ENCODE measurements at places on chromosomes 12 and 14.

GRCh38 chr12:127358888-127359287, 908.1 kb upstream of the TMEM132C start:
- no peak for DNase-seq

- no peak for DNase-seq
Measured at GRCh38 chr14:69696633-69697557, 70.0 kb upstream of the SRSF5 start.

GRCh38 chr14:29896354-29896821, 31.3 kb downstream of the PRKD1 start:
- no peak for DNase-seq

GRCh38 chr12:50776749-50777728, 13.1 kb downstream of the ATF1 start:
- no peak for DNase-seq

GRCh38 chr12:47400266-47400665, 305.6 kb downstream of the RPAP3 start:
- no peak for DNase-seq

DNA sequence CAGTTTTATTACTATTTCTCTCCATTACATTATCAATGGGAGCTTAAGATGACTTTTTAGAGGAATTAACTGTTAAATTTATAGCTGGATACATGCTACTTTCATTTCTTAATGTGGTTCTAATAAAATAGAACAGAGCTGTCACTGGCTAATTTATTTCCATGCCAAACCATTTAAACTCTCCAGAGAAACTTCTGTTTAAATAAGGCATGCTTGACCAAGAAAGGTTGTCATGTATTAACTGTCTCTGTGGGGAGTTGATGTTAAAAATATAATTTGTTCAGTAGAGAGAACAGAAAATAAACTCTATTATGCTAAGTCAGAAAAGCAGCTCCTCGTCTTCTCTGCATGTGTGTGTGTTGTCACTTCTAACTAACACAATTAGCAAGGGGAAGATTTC, 447.4 kb downstream of the SLC16A7 start:
- no peak for DNase-seq

DNA sequence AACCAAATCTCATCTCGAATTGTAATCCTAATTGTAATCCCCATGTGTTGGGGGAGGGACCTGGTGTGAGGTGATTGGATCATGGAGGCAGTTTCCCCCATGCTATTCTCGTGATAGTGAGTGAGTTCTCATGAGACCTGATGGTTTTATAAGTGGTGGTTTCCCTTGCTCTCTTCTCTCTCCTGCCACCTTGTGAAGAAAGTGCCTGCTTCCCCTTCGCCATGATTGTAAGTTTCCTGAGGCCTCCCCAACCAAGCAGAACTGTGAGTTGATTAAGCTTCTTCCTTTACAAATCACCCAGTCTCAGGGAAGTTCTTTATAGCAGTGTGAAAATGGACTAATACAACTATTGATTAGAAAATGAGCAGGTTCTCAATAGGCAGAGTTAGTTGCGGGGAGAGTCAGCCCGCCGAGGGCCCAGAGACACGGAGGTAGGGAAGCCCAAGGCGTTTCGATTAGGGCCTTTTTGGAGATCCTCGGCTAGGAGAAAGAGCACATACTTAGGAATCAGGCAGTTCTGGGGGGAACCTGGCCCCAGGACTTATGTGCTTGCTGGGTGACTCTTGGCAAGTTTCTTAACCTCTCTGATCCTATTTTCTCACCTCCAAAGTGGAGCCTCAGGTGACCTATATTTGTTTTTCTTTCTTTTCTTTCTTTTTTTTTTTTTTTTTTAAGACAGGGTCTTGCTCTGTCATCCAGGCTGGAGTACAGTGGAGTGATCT, 65.7 kb downstream of the MVK start:
- no peak for DNase-seq

- no peak for DNase-seq
Measured at GRCh38 chr14:104888489-104889374, 23.7 kb downstream of the CEP170B start.

GRCh38 chr12:704516-705242, 41.4 kb upstream of the NINJ2 start:
- DNase-seq, result no peak

DNA sequence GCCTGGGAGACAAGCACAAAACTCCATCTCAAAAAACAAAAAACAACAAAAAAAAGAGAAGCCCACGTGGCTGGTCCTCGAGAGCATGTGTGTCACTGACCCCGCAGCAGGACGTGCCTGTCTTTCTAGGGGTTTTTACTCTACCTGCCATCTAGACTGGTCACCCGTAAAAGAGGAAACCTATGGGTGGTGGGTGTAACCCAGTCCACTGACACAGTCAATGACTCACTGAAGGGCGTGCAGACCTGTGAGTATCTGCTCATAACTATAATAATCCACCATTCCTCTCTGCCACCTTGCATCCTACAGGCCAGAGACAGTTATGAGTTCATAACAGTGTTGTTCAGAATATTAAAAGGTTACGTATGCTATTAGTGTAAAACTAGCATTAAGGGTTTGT, 4.6 kb downstream of the GOLGA3 start:
- no peak for DNase-seq

GRCh38 chr14:87252103-87252502, 740.9 kb downstream of the GALC start:
- no peak for DNase-seq

DNA sequence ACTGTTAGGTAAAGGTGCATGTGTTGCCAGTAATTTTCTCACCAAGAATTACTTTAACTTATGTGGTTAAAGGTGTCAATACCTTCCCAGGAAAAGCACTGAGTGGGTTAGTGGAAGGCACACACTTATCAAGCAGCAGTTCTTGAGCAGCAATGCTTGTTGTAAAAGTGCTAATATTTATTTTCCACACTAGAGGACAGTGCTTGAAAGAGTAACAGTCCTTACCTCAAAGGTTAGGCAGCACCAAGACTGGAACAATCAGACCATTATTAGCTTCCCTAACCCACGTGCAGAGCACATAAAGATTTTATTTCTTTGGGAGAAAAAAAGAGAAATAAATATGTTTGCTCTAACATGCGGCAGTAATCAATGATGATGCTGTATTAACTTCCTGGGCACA, 48.8 kb upstream of the KRR1 start:
- DNase-seq, result peak; percentile 21

GRCh38 chr14:94346841-94347240, 23.7 kb upstream of the SERPINA6 start:
- no peak for DNase-seq

DNA sequence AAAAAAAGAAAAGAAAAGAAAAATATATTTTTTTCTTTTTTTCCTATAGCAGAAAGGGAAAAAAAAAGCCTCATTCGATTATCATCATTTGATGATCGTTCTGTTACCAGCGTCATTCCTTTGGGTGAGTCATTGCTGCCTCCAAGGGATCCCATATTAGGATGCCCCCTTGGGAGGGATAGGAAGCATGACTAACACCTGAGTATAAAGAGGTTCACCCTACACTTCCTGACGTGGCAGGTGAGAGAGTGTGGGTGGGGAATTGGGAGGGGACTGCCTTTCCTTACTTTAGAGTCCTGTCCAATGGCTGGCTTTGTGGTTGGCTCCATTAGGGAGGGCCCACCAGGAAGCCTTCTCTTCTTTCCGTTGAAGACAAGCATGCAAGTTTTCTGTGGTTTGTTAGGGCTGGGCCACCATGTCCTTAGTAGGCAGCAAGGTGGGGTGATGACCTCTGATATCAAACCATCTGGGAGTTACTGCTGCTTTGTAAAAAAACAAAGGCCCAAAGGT, 56.1 kb upstream of the FUT8 start:
- peak; percentile 46 for DNase-seq

DNA sequence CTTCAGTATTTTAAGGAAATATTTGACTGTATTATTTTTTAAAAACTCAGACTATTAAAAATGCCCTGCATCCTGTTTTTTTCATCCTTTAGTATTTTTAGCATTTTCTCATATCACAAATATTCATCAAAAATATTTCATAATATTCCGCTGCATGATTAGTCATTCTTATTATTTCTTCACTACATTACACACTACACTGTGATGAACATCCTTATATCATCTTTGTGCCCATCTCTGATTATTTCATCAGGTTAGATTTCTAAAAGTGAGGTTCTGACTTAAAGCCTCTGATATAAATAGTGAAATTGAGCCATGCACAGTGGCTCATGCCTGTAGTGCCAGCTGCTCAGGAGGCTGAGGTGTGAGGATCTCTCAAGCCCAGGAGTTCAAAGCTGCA, 8.1 kb downstream of the COCH start:
- DNase-seq, result no peak

- DNase-seq, result no peak
Measured at GRCh38 chr12:31890295-31891285, 68.6 kb upstream of the RESF1 start.

DNA sequence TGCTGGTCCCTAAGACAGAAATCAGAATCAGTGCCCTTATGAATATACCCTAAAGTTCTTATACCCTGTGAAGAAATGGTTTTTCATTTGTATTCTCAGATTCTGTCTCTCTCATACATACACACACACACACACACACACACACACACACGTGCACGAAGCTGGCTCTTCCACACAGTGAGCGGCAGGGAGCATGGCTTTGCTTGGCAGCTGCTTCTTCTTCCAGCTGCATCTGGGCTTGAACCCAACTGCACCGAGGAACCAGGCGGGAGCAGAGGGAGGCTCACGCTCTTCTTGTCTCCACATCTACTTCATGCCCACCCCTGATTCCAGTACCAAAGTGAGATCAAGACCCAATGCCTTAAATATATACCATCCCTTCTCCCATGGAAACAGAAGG, 19.4 kb downstream of the GRIN2B start:
- DNase-seq, result no peak

- no peak for DNase-seq
Measured at GRCh38 chr12:116247377-116247776, 30.1 kb downstream of the MED13L start.
